AG09309 (cell line): ENCODE measurements at places on chromosomes 6 and 20.

DNA sequence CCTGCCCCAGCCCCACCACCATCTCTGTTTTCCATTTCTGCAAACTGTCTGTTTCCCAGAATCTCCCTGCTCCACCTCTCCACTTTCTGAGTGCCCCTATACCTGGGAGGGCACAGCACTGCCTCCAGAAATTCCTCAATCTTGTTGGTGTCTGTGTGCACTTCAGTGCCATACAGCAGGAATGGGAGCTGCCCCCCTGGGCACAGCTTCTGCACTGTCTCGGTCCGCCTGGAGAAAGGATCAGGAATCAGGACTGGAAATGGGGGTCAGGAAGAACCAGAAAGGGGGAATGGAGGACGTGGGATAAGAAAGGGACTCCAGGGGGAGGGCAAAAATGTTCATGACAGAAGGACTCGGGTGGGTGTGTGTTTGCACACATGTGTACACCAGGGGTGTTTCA lies 2.6 kb downstream of the CLIC1 start:
- no peak for DNase-seq

DNA sequence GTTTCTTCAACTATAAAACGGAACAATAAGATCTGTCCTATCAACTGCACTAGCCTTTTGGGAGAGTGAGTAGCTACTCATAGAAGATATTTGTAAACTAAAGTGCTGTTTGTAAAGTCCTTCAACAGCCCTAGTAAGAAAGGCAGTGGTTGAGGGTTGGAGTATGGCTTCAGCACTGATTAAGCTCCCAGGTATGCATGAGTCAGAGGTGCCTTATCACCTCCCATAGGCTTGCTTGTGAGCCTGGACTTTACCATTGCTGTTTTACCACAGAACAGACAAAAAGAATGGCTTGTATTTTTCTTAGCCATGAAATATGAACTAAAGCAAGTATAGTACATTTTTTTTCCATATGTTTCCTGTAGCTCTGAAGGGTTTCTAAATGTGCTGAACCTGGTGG lies 44.1 kb downstream of the SAMD3 start:
- peak; percentile 64 for DNase-seq

GRCh38 chr6:15935661-15936060 lies 193.2 kb upstream of the MYLIP start:
- no peak for DNase-seq

DNA sequence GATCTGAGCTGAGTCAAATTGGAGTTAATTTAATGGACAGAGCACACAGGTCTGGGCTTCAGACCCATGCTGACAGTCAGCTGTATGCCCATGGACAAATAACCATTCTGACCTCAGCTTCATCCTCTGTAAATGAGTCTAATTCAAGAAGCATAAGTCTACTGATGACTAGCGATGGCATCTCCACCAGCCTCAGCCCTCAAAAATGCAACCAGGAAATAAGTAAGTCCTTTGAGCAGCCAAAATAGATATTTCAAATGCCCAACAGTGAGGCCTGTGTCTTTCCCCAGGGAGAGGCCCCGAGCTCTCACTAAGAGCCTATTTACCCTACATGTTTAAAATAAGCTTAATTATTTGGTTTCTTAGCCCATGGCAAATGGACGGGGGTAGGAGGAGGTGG lies 114.2 kb upstream of the MTHFD1L start:
- peak; percentile 35 for DNase-seq

GRCh38 chr6:109071125-109071917 lies 23.3 kb downstream of the SESN1 start:
- no peak for DNase-seq

- DNase-seq, result no peak
Observed at GRCh38 chr20:19047040-19047950, 165.1 kb upstream of the SLC24A3 start.
